Retina (tissue), 1 donor: ENCODE measurements at places on chromosomes 1 and 21.

DNA sequence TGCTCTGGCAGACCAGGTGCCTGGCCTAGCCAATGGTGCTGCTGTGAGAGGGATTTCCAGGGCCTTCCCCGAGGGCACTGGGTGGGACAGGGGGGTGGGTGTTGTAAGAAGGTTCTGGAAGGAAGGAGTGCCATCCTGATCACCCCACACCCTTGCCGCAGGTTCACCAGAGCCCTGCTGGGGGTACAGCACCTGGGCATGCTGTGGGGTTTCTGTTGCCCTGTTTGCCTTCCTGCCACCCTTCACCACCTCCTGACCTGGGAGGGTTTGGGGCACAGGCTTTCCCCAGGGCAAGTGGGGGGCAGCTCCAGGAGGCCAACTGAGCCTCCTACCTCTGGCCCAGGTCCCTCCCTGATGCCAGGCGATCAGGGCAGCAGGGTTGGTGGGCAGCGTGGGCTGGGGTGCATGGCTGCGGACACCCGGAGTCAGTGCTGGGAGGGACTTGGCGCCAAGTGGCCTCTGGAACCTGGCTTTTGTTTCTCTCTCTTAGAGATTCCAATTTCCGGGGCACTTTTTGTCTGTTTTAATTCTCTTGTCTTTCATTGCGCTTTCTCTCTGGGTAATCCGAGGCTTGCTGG, 318.8 kb downstream of the PTPRU start:
- DNase-seq: no peak

- no peak for DNase-seq
Observed at GRCh38 chr1:88935522-88936222, 44.3 kb upstream of the GTF2B start.

- peak; percentile 48 for DNase-seq
Observed at GRCh38 chr21:32940079-32941014, 85.4 kb upstream of the OLIG2 start.

- DNase-seq: no peak
Observed at GRCh38 chr1:18485227-18485626, 4.5 kb downstream of the KLHDC7A start.

GRCh38 chr1:8902765-8903164, 24.3 kb upstream of the ENO1 start:
- DNase-seq: no peak

GRCh38 chr1:72285074-72285425, 2.7 kb upstream of the NEGR1 start:
- no peak for DNase-seq

GRCh38 chr1:25770541-25771220, 29.3 kb upstream of the SELENON start:
- peak; percentile 60 for DNase-seq

- DNase-seq: no peak
Observed at GRCh38 chr1:164772635-164773034, 213.7 kb downstream of the PBX1 start.

DNA sequence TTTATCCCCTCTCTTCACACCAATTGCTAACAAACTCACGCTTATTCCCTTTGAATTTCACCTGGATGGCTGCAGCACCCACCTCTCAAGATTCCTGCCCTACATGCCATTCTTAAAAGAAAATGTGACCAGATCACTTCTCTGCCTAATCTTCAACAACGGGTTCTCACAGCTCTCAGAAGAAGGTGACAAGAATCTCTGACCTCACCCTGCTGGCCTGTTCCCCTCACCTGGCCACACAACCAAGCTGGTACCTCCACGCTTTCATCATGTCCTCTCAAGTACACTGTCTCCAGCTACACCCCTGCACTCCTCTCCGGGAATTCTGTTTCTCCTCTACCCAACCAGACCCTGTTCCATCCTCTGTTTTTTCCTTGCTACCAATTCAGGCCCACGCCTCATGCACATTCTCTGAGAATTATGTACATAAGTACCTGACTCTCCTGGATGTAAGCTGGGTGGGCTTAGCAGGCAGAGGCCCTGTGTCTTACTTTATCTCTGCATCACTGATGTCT, 5.9 kb upstream of the LSS start:
- no peak for DNase-seq

GRCh38 chr1:234040446-234041317, 136.2 kb downstream of the SLC35F3 start:
- DNase-seq: no peak

- no peak for DNase-seq
Observed at GRCh38 chr1:50858761-50859160, 101.3 kb downstream of the FAF1 start.

- DNase-seq: no peak
Observed at GRCh38 chr1:86573763-86574484, 27.0 kb downstream of the CLCA4 start.

DNA sequence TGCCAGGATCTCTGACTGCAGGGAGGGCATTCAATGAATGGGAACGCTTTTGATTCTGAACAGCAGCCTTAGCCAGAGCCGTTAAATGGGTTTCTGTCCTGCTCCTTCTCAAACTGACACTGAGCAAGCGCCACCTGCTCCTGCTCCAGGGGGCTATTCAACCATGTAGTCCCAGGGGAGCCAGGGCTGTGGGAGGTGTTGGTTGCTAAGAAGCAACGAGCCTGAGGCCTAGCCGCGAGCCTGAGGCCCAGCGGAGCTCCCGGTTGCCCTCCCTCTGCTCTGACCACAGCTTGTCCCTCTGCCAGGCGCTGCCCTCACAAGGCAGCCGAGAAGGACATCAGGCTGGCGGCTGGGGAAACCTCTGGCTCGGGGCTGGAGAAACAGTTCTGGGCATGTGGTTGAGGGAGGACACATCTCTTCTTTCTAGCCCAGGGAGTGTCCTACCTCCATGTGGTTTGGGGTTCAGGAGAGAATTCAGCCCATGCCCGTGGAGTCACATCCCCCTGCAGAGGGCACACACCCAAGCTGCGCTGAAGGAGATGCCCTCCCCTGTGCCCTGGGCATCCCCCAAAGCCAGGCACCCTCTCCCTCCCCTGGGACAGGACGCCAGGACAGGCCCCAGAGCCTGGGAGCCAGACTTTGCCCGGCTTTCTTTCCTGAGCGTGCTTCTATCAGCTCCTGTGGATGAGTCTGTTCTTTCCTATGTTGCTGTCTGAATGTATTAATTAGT, 18.0 kb downstream of the PCP4 start:
- peak; percentile 79 for DNase-seq

DNA sequence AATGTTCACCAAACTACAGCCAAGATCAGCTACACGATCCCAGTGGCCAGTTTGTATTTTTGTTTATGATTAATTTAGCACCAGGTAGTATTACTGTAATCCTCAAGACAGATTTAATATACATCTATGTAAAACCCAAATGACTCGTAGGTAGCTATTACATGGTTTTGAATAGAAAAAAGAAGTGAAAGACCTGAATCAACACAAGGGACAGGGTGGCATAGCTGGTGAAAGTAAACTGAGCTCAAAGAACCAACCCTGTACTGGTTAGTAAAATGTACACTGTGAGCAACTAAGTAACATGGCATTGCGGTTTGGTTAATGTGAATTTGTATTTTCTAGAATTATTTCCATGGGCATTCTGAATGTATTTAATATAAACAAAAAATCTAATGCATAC, 8.8 kb downstream of the GPATCH2 start:
- no peak for DNase-seq

- DNase-seq: peak; percentile 70
Observed at GRCh38 chr1:149962039-149962647, 25.5 kb upstream of the MTMR11 start.

- DNase-seq: no peak
Observed at GRCh38 chr1:110605446-110605845, 712 bp downstream of the KCNA2 start.

DNA sequence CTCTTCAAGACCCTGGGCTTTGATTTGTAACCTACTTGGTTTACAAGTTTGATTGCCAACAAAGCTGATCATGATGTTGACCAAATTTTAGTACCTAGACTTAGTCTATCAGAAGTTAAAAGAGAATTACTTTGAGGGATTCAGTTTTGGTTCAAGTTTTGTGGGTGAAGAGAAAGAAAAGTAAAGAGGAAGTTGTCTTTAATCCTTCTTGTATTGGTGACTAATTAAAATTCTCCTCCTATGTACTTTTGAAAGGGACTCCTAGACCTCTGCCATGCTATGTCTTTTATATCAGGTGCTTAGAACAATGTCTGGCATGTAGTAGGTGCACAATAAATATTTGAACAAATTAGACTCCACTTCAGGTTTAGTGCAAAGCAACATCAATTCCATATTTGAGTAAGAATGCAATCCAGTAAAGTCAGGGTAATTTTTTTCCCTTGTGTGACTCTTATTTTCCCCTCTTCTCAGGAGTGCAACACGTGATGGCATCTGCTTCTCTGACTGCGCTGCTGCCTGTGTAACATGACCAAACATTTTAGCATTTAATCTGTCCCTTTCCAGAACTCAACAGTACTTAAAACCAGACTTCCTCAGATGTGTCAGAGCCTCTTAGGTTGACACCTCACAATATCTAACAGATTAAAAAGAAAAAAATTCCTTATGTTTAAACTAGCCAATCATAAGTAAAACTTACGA, 41.1 kb upstream of the KCNQ4 start:
- DNase-seq: no peak

DNA sequence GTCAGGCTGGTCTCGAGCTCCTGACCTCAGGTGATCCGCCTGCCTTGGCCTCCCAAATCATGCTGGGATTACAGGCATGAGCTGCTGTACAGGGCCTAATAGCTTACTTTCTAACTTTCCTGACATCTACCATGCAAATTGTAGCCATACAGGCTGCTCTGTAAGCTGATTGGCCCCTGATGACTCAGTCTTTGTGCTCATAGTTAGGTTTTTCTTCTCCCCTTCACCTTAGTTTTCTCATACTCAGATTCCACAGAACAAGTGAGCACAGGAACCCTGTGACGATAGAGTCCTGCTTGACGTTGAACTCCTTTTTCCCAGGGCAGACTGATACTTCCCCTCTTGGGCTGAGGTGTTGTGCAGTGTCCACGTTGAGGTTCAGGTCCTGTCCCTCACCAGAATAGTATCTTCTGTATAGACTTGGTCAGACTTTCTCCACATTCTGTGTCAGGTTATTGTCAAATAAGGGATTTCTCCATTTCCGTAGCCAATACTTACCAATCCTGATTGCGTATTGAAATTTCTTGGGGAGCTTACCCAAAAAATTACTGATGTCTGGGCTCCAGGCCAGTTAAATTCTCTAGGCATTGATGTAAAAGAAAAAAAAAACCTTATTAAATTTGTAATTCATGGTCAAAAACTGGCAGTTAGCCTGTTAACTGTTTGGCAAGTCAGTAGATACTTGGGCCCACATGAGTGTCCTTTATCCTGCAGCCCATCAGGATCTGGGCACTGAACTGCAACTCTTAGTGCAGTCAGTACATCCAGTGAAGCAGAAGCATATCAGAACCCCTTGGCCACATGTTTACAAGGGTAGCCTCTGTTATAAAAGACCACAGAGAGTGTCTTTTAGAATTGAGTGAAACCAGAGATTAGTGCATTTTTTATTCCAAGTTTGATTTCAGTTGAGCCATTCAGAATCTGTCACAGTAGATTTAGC, 118.2 kb downstream of the DYRK1A start:
- DNase-seq: peak; percentile 16

GRCh38 chr1:233689017-233689747, 75.3 kb downstream of the KCNK1 start:
- no peak for DNase-seq

DNA sequence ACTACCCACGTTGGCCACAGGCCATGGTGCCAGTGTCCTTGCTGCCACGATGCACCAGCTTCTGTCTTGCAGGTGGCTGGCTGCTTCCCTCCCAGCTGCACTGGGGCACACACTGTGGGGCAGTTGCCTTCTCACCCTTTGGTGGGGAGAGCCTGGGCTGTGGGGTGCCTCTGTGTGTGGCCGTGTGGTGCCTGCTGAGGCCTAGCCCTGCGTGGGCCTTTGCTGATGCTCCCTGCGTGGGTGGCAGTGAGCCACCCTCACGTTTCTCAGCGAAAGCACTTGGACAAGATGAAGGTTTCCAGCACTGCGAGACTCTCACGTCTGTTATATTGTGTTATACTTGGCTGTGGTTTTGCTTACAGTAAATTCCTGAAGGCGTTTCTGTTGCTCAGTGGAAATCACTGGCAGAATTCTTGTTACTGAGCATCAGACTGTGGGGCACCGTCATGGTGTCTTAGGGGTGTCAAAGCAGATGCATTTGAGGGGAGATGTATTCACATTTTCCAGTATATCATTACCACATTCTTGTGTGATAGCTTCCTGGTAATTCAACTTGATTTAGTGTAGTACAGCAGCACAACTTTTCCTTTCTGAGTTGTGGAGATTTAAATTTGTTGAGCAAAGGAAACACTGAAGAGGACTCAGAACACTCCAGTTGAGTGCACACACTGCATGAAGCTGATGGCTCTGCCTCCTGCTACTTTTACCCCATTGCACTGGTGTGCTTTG, 124.7 kb downstream of the PCBP3 start:
- no peak for DNase-seq

- DNase-seq: no peak
Observed at GRCh38 chr1:59985911-59986515, 59.4 kb upstream of the CYP2J2 start.

- no peak for DNase-seq
Observed at GRCh38 chr1:30757352-30758120, at the start of gene LAPTM5. TSS of gene LAPTM5 (minus strand) at chr1:30757774. CDS start at chr1:30757745, 29 bp downstream.

GRCh38 chr21:37063433-37063832, 9.4 kb downstream of the PIGP start:
- DNase-seq: no peak

GRCh38 chr1:156486421-156487344, 13.9 kb downstream of the MEF2D start:
- DNase-seq: peak; percentile 43

- no peak for DNase-seq
Observed at GRCh38 chr1:32801096-32801715, 16.0 kb downstream of the YARS1 start.

DNA sequence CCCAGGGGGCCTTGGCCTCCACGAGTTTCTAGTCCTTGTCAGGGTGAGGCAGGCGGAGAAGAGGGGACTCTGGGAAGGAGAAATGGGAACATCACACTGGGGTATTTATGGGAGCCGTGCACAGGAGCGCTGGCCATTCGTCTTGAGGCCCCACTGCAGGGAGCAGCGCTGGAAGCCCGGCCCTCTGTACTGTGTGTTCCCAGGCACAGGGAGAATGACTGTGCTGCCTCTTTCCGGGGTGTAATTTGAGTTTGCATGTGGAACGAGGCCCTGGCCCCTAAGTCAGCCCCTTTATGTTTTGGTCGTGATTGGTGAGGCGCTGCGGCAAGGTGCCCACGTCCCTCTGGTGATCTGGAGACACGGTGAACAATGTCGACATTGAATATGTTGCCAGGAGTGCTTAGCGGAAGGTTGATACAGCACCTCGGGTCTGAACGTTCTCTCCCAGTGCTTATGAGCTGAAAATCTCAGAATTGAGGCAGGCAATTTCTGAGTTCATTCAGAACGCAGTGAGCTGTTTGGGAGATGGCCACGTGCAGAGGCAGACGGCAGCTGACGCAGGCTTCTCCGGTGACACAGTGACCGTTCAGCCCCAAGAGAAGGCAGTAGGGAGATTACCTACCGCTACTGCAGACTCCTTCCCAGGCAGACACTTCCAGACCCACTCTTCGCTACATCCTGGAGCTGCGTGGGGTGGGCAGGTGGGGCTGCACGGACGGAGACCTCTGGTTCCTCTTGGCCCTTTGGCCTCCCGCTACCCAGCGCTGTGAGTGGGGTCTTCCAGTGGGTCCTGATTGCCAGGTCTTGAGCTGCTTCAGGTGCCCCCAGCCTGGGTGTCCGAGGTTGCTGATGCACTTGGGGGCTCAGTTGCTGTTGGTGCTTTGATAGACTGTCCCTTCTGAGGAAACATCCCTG, 265.8 kb downstream of the CAMTA1 start:
- DNase-seq: no peak

- DNase-seq: no peak
Observed at GRCh38 chr1:156749419-156750118, 1.9 kb downstream of the HDGF start.

GRCh38 chr21:23664193-23664694, 1943.0 kb downstream of the MRPL39 start:
- DNase-seq: no peak
